ENCODE measurements at places on chromosomes 6 and 20.
A peak's percentile ranks its signal among the peaks of the same experiment; 100 is the strongest.

DNA sequence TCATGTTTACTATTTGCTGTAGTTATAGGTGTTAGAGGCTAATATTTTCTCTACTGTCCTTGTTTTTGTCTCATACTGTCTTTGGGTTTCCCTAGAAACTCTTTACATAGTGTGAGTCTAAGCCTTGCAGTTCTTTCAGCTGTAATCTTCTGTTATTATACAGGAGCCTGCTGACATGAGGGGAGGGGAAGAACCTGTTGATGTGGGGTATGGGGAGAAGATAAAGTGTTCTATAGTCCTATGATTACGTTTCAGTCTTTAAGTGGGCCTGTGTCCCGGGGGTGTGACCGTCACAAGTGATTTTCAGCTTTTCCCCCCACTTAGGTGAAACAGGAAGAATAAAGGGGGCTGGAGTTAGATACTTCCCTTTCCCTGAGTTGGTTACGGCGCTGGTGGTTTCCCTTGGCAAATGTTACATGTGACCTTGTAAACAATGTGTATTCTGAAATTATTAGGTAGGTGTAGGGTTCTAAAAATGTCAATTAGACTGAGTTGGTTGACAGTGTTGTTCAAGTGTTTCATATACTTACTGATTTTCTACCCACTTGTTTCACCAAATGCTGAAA, 41.3 kb downstream of the REV3L start:
- DNase-seq = no peak

DNA sequence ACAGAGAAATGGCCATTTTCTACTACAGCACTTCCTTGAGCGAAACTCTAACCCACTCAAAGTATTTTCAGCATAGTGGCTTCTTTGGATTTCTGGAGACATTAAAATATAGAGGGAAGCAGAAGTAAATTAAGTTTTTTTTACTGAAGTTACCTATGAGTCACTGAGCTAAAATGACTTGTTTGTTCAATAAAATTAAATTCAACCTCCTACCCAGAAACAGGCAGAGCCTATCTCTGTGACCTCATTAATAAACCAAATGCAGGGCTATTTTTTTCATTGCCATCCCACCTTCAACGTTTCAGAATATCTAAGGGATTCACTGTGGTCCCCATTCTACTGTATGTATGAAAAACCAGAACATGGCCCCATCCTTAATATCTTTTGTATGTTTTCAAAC, 133.0 kb downstream of the MTFR2 start:
- DNase-seq = no peak

GRCh38 chr20:35312318-35312717, 20.1 kb upstream of the FAM83C start:
- DNase-seq = peak; percentile 60

- no peak for DNase-seq
These were observed 39.5 kb downstream of the PKIB start for GRCh38 chr6:122649701-122650100.

DNA sequence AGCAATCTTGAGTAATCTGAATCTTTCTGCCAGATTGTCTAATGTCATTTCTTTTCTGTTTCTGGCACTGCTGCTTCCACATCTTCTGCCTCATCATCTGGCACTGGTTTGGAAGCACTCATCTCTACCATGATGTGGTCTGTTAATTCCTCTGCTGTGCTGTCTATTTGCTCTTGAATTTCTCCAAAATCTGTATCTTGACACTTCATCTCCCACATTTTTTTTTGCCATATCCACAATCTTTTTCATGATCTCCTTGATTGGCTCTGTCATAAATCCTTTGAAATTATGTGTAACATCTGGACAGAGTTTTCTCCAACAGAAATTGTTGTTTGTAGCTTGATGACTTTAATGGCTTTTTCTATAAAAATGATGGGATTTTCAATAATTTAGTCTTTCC, 417.8 kb upstream of the MANEA start:
- DNase-seq = no peak

DNA sequence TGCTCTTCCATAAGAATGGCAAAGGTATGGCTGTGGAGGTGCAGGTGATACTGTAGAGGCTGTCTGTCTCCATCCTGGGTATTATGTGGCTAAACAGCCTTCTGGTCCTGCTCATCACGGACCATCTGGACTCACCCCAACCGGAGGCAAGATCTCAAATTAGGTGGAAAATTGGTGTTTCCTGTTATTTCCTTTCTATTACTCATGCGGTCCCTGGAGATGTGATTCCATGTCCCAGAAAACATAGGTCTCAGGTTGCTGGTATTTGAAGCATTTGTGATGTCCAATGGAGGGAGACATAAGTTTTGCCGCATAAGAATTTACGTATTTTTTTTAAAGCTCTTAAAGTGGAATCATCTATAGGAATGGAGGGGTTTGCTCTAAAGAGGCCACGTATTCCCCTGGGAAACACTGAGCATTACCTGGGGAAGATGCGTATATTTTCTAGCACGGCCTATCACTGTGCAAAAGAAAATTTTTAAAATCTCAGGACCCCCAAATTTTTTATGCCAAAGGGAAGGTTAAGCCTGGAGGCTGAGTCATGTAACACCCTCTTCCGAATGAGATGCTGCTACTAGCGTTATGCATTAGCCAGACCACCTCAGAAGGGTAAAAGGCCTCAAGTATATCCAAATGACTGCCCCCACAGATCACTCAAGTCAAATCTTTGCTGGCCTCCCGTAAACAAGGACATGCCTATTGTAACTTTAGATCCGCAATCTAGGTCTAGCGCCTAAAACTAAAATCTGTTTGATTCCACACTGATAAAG, 22.4 kb upstream of the PBOV1 start:
- no peak for DNase-seq

GRCh38 chr6:111254004-111254778, 166.9 kb downstream of the SLC16A10 start:
- DNase-seq = no peak

DNA sequence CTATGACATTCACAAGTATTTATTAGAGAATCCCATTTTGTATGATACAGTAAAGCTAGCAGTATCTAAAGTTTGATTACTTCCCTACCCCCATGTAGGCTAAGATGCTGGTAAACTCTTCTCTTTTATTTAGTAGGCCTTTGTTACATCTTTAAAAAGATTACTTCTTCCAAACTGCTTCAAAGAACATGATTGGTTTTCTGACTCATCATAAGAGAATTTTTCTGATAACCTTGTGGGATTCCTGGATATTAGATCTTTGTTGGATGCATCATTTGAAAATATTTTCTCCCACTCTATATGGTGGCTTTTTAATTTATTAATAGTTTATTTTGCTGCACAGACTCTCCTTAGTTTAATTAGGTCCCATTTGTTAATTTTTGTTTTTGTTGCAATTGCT, 898.3 kb upstream of the ADGRB3 start:
- no peak for DNase-seq

- no peak for DNase-seq
These were observed 46.1 kb downstream of the SLC35B3 start for GRCh38 chr6:8389036-8389818.

DNA sequence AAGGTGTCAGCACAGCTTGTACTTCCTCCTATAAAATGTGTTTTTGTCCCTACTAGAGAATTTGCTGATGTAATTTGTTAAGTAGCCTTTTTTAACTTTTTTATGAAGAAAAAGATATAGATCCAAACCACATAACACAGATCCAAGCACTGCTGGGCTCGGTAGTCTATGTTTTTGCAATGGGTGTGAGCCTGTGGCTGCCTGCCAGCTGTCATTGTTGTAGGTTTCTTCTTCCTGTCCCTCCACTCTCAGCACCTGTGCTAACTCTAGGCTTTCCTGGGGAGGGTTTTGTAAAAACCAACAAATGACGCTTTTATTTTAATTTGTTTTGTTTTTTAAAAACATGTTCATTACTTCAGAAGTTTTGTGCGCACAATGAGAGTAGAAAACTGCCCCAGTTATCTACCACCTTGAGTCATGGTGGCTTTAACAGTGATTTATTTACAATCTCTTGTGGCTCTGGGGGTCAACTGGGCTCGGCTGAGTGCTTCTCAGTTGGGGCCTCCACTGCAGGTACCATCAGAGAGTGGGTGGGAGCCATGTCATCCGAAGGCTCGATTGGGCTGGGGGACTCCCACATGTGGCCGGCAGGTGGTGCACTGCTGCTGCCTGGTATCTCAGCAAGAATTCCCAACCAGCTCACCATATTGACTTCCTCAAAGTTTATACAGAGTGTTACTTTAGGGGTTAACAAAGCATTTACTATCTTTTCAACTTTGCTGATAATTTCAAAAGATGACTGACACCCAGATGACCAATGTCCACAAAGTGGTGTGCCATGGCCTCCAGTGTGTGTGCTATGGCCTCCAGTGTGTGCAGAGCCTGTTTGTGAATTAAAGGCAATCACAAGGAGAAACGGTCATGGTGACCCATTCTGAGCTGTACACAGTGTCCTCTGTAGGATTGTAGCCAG, 3.0 kb upstream of the CCR6 start:
- no peak for DNase-seq

GRCh38 chr6:168741942-168742782, 301.2 kb downstream of the SMOC2 start:
- no peak for DNase-seq

GRCh38 chr6:489001-489400, 97.4 kb downstream of the IRF4 start:
- no peak for DNase-seq

DNA sequence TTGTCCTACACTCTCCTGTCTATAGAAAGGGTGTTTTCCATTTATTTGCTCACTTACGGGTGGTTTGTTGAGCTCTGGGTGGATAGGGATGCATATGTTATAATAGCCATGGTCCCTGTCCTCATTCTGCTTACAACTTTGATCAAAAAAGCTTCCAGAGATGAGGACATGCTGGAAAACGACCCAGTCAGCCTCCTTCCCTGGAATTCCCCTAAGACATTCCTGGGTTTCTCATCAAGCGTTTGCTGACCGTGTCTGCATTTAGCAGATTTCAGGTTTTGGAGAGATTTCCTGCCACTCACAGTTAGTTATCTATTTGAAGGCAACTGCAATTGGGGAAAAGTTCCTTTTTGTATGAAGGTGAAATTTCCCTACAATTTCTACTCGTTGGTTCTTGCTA, 152.8 kb upstream of the AFDN start:
- no peak for DNase-seq

DNA sequence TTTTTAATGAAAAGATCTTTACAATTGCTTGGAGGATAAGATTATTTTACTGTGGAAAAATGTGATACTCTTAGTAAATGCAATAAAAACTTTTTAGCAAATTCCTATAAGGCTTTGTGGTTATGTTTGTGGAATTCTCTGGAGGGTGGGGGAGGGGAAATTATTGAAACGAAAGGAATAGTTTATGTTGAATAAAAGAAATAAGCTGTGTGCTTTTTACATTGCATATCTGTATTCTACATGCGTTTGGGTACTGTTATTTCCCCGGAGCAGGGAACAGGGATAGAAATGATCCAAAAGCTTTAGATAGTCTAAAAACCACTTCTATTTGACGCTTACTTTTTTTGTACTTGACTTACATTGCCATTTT, 143.8 kb downstream of the SLC16A10 start:
- DNase-seq = no peak

DNA sequence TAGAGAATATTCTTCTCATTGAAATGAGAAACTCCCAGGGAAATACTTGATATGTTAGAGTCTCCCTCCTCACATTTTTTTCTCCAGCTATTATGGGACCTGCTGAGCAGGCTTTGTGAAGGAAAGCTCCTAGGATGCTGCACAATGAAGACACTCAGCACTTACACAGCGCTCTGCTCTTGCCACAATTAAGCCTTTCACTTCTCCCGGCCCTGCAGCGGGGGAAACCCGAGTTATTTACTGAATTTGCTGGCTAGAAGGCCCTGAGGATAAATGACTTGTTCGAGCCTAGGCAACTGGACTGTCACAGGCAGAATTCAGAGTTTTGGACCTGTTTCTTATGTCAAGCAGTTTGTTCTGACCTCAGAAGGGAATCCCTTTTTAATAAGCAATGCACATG, 102.0 kb downstream of the MAP3K7 start:
- DNase-seq = peak; percentile 83

DNA sequence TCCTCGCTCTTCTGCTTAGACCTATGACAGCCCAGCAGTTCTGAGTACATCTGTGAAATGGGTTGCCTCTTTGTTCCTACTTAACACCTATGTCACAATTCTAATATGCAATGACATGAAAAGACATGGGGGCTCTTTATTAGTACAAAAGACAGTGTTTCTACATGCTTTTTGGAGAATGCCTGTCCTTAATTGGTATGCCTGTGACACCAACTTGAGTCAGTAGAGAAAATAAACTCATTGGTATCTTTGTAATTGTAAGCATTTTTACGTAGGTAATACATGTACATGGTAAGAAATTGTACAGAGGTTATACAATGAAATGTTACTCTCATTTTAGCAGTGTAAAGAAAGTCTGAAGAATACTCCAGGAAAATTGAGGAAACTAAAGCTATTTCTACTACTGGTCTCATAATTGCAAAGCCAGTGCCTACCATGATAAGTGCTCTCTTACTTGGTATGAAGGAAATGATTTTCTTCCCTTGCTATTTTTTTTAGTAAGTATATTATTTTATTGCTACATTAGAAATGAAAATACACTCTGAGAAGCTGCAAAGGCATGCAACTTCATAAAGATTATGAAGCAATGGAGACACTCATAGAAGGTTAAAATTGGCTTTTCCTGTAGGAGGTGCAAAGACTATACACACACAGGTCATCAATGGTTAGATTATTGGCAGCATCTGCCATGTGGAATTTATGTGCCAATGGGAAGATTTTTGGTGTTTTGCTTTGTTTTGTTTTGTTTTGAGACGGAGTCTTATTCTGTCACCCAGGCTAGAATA, 4.9 kb upstream of the EEF1A1 start:
- DNase-seq = no peak

DNA sequence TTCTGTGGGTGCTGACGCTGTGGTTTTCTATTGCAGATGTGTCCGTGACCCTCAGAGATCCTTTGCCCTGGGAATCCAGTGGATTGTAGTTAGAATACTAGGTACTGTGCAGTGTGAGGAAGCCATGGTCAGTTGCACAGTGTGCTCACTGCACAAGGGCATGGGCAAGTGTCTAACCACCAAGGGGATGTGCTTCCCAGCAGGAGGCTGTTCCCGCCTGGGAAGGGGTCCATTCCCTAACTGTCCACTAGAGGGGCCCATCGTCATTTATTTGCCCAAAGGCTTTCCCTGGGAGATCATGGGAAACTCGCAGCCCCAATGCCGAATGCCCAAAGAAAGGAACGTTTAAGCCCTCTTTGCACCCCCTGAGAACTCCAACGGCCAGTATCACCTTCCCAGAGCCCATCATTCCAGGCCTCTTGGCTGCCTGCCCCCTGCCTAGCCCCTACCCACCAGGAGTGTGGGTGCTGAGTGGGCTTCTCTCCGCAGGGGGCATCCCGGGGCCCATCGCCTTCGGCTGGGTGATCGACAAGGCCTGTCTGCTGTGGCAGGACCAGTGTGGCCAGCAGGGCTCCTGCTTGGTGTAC, 26.2 kb downstream of the SLCO4A1 start:
- DNase-seq = peak; percentile 95

DNA sequence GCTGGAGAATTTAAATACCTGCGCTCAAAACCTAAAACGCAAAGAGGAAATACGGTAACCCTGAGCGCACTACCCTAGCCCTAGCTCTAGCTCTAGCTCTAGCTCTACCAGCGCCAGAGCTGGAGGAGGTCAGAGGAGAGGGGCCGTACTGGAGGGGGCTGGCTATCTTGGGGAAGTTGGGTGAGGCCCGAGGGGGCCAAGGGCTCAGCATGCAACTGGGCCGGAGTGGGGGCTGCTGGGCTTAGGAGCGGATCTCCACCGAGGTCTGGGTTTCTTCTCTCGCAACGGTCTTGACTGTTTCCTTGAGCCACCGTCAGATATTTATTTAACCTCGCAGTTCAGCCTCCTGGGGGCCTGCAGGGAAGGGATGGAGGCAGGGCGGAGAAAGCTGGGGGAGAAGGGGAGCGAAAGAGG, 91.0 kb downstream of the NCR2 start:
- DNase-seq = no peak

GRCh38 chr6:87753131-87753685, 51.2 kb upstream of the AKIRIN2 start:
- DNase-seq = no peak
